ENCODE measurements at places on chromosomes 7 and 10.

- DNase-seq: no peak
Measured at GRCh38 chr7:49150486-49150885, 226.1 kb downstream of the CDC14C start.

- DNase-seq: no peak
Measured at GRCh38 chr7:103866919-103867318, 122.5 kb downstream of the RELN start.

DNA sequence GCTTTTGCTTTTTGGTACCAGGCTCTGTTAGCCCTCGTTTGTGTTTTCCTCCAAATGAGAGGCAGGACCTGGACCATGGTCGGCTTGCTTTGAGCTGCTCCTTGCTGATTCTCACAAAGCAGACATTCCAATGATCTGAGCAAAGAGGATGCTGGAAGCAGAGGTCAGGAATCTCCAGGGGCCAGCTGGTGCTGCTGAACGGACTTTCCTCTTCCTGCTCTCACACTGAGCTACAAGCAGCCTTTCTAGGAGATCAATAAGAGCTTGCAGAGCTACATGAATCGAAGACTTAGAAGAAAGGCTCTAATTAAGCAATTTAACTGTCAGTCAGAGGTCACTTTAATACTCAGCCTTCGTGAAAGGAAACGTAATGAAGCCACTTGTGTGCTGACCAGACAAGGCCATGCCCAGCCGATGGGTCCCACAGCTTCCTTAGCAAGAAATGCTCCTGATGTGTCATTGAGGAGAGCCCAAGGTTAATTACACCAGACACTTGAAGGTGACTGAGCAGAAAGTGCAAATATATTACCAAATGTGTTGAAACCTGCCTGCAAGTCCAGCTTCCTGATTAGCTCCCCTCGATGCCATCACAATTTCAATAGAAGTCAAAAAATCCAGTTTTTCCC, 151.3 kb upstream of the RSU1 start:
- DNase-seq: no peak

- no peak for DNase-seq
Measured at GRCh38 chr7:29940199-29940598, 49.4 kb downstream of the SCRN1 start.

- no peak for DNase-seq
Measured at GRCh38 chr10:49189422-49189821, 1.2 kb upstream of the TMEM273 start.

GRCh38 chr10:131746785-131747184, 154.0 kb upstream of the PPP2R2D start:
- DNase-seq: no peak

DNA sequence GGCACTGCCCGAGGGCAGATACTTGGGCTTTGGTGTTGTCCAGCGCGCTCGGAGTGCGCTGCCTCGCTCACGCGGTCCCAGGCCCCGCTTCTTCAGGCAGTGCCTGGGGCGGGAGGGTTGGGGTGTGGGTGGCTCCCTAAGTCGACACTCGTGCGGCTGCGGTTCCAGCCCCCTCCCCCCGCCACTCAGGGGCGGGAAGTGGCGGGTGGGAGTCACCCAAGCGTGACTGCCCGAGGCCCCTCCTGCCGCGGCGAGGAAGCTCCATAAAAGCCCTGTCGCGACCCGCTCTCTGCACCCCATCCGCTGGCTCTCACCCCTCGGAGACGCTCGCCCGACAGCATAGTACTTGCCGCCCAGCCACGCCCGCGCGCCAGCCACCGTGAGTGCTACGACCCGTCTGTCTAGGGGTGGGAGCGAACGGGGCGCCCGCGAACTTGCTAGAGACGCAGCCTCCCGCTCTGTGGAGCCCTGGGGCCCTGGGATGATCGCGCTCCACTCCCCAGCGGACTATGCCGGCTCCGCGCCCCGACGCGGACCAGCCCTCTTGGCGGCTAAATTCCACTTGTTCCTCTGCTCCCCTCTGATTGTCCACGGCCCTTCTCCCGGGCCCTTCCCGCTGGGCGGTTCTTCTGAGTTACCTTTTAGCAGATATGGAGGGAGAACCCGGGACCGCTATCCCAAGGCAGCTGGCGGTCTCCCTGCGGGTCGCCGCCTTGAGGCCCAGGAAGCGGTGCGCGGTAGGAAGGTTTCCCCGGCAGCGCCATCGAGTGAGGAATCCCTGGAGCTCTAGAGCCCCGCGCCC, at the start of gene NPY:
Gene NPY, plus strand, starts transcription at position 294 of the 802 bp plus-strand sequence. CDS start 1,051 bp downstream, outside the sequence.
- no peak for DNase-seq

DNA sequence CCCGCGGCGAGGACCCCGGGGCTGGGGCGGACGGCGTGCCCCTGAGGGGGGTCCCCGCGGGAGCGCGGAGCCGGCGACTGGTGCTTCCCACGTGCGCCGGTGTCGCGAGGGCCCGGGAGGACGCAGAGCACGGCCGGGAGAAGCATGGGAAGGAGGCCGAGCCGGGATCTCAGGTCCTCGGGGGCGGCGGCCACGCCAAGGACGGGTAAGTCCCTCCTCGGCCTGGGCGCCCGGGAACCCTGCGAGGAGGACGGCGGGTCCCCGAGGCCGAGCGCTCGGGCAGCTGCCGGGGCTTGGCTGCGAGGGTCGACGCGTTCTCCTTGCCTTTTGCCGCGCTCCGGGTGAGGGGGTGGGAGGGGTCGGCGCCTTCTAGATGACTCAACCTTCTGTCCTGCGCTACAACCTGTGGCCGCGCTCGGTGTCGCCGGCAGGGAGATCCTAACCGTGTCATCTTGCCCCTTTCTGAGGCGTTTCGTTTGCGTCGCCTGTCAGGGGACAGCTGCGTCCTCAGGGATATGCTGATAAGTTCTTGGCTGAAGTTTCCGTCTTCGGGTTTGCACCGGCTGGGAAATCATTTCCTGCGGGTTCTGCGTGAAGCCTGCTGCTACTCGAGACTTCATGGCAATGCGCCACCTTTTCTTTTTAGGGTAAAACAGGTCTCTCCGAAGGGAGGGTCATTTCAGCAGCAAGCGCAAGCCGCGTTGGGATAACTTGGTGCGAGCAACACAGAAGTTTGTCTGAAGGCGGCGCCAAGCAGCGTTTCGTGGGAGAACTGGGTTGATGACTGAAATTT, 529 bp downstream of the TASOR2 start:
- peak; percentile 80 for DNase-seq

- DNase-seq: no peak
Measured at GRCh38 chr10:80283119-80283518, 6.3 kb downstream of the MAT1A start.

GRCh38 chr10:61039868-61040267, 95.9 kb upstream of the RHOBTB1 start:
- no peak for DNase-seq

DNA sequence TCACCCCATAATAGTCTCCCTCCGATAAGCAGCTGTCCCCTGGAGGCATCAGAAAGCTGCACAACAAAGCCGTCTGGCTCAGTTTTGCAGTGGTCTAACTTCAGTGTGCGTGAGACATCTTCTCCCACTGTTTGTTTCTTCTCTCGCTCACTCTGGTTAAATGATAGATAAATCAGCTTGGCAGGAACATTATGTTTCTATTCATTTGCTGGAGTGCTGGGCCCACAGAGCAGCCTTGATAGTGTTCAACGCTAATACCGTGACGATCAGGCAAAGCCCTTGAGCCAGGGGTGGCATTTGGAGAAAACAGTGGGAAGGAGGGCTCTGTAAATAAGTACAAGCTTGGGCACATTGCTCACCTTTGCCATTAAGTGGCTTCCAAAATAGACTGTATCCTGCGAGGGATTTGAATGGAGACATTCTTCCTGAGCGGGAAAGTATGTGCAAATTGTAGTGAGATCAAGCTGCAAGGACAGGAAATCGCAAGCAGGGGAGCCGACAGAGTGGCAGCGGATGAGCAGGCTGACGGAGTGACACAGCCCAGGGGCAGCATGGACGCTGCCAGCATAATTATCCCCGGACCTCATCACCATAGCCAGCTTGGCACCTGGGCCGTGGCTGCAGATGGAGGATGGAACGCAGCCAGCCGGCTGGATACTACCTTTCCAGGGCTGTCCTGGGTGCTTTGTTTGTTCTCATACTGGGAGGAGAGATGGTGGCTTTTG, 256.8 kb upstream of the FZD8 start:
- DNase-seq: no peak

DNA sequence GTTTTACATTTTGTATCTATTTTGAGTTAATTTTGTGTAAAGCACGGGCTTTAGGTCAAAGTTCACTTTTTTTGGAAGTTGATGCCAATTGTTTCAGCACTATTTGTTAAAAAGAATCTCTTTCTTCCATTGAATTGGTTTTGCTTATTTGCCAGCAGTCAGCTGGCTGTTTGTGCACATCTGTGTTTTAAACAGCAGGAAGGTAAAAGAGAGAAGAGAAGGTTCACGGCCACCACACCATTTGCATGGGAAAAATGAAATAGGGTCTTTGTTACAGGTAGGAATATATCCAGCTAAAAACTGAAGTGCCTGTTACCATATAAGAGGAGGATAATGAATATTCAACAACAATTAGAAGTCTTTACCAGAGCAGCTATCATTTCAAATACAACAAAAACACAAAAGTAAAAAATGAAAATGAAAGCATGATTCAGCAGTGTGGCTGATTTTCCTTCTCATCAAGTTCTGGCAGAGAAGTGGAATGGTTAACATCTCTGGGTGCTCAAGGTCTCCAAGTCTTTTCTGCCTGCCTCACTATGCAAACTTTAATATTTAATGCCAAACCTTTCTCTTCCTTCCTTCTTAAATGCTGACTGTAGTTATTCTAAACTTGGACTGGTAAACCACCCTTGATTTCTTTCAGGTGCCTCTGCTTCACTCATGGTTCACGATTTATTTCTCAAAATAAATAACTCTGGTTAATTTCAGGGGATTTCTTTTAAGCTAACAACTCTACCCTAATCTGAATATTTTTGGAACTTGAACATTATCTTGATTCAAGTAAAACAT, 841.5 kb downstream of the GRM8 start:
- DNase-seq: no peak

- DNase-seq: no peak
Measured at GRCh38 chr7:141577043-141577839, 26.0 kb downstream of the AGK start.

GRCh38 chr7:41097501-41097900, 605.4 kb downstream of the INHBA start:
- DNase-seq: no peak

GRCh38 chr10:48667960-48668590, 16.6 kb upstream of the WDFY4 start:
- DNase-seq: no peak

DNA sequence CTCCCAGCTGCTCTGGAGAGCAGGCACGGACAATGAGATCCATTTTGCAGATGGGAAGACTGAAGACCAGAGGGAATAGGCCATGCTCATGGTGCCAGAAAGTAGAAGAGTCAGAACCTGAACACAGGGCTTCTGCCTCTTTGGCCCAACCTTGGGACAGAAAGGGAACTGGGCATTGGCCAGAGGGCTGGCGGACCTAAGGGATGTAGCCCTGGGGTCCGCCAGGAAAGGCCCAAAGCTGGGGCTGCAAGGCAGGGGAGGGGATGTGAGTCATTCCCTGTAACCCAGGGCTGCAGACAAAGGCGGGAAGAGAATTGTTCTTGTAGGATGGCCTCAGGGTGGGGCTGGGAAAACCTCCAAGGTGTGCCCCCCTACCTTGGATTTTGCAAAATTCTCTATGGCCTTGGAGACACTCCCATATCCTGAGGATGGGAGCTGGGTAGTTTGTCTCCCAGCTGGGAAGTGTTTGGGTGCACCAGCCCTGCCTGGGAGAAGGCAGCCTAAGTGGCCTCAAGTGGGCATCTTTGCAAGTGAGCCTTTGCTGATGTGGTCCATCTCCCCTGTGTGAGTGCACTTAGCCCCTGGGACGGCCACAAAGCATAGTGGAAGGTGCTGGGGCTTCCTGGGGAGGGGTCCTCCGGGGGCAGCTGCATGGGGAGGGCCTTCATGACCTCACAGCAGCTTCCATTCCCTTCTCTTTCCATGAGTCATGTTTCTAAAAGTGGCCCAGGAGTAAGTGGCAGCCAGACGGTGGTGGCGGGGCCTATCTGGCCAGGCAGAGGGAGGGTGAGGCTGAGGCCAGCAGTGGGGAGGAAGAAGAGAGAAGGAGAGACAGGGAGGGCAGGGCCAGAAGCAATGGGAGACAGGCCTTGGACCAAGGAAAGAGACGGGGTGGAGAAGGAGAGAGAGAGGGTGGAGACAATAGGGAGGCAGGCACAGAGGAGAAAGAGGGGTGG, 9.2 kb downstream of the AQP1 start:
- DNase-seq: no peak

GRCh38 chr10:120415709-120416330, 41.2 kb upstream of the PLPP4 start:
- no peak for DNase-seq

DNA sequence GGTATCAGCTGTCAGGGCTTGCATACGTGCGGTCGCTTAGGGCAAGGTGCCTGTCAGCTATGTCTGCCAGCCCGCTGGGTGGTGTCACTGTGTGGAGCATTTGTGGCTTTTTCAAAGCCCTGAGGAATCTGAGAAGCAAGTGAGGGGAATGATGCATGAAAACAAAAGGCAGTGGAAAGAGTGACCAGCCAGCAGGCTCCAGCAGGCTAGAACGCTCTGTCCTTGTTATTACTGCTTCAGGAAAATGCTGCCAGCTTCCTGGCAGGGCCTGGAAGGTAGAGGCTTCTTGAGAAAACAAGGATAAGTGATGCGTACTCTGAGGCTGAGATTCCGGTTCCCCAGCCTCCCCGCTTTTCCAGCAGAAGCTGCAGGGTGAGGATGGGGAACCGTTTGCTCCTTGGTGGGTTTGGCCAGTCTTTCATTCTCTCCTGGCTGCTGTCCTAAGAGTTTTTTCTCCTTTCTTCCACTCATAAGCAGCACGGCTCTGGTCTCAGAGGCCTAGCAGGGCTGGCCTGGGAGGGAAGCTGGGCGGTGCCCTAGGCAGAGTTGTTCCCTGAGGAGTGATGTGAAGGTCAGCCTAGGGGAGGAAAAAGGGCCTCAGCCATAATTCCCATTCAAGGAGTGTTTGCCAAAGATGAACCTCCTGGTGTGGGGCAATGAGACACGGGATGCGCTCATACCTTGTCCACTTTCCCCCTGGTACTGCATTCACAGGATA, 42.8 kb upstream of the MKLN1 start:
- DNase-seq: no peak

DNA sequence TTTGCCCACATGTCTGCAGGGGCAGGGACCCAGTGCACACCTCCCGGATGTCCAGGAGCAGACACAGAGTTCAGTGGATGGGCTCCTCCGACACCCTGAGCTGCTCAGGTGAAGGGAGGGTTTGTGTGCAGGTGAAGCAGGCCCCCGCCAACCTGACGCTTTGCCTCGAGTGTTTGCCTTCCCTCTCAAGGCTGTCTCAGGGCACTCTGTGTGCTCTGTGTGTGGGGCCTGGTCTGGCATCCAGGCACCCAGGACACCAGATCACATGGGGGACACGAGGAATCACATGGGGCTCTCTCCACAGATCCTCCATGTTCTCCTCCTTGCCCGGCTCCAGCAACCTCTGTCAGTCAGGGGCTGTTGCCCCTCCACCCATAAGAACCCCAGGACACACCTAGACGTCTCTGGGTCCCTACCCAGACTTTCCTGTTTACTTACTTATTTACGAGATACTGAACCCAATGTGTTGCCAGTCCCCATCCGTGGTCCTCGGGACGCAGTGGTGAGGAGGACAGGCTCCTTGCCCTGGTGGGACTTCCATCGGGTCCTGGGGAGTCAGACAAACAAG, 99.5 kb downstream of the HTR5A start:
- no peak for DNase-seq

GRCh38 chr7:40899636-40900507, 765.1 kb downstream of the SUGCT start:
- no peak for DNase-seq
